Colonic mucosa (tissue), 4 donors: ENCODE measurements at places on chromosomes 4 and X.

DNA sequence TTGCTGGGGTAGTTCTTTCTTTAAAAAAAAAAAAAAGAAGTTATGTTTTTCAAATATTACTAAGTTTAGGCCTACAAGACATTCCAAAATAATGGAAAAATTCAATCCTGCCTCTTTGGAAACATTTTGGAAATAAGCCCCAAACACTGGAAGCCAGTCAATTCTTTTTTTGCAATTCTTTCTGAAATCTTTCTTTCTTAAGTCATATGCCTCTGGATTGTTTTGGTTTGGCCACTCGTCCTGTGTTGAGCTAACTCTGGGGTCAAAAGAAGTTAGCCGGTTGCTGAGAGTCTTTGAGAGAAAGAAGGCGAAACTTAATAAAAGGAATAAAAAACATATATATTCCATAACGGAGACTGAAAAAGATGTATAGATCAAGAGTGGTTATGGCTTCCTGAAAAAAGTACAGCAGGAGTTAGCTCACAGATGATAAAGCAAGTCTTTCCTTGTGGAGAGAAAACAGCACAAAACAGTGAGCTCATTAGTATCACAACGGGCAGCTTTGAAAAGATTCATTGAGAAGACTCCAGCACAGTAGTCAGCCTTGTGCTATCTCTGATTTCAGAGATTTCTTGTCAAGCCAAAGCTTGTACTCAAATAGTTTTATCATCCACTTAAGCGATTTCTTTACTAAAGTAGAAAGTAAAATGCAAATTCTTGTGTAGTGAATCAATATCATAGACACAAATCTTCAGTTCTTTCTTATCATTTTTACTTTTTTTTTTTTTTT, 64.8 kb downstream of the PLS3 start:
- no peak for DNase-seq

DNA sequence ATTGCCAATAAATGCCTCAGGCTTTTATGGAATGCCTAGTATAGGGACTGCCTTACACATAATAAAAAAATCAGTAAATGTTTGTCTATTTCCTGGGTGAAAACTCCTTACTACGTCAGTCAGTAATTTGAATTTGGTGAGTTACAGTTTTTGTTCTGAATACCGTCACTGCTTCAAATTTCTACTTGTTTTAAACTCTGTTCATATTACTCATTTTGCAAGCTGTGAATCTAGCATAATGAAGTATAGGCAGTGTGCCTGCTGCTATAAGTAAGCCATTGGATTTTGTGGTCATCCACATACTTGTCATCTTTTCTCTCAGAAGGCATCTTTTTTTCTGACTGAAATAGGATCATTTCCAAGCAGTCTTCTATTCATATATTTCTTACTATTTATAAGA, 43.1 kb downstream of the SYNPO2 start:
- no peak for DNase-seq

DNA sequence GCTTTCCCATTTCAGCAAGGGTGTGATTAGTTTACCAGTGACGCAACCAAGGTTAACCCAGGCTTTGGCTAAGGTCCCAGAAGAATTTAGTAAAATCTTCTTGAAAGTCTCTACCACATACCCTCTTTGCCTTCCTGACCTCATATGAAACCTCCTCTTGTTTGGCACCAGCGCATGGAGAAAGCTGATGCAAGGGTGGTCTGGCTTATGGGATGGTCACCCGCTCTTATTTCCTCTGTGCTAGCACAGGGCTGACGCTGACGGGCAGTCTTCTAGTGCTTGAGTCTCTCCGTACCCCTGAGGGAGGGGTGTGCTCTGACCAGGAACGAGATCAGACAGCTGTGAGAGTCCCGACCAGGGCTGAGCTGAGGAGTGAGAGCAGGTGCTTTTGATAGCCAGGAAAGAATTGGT, 137.6 kb downstream of the TENM3 start:
- no peak for DNase-seq

GRCh38 chr4:82705169-82705927, 93.2 kb downstream of the SCD5 start:
- no peak for DNase-seq

GRCh38 chr4:86621435-86621834, 27.3 kb downstream of the PTPN13 start:
- DNase-seq, result no peak

GRCh38 chrX:41946989-41947612, 23.7 kb upstream of the CASK start:
- DNase-seq, result no peak
